CD4-positive, CD25-positive, alpha-beta regulatory T cell (primary cell): ENCODE measurements at places on chromosomes 13 and 19.

DNA sequence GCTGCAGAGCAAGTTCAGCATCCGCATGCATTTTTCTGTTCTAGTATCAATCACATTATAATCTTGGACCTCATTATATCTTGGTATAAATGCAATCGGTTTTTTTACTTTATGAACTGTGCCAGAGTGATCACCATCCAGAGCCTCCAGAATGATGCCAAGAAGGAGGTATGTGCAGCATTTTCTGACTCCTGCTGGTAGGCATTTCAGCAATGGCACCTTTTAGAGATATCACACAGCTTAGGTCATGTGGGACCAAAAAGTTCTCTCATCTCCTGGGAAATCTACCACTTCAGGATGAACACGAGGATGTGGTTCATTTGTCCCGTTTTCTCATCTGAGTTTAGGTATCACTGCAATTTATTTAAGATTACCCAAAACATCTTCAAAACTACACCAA, 220.4 kb downstream of the VWA8 start:
- DNase-seq = no peak

GRCh38 chr19:1257475-1258162, 9.2 kb downstream of the MIDN start:
- DNase-seq = no peak

GRCh38 chr19:2054763-2055162, 3.7 kb upstream of the MKNK2 start:
- no peak for DNase-seq

- no peak for DNase-seq
These were observed 2.8 kb downstream of the SWSAP1 start for GRCh38 chr19:11377237-11377636.

DNA sequence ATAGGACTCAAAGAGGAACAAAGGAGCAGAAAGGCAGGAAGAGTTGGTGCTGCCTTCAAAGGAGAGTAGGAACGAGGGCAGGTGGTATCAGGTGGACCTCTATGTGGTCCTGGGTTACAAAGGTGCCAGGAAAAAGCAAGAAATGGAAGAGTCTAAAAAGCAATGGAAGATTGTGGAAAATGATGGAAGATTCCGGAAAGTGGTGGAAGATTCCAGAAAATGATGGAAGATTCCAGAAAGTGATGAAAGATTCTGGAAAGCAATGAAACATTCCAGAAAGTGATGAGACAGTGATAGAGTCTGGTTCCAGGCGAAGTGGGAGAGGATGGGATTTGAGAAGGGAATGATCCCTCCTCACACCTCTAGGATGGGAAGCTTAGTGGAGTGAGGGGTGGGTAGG, 55.3 kb downstream of the ZNF557 start:
- DNase-seq = no peak

DNA sequence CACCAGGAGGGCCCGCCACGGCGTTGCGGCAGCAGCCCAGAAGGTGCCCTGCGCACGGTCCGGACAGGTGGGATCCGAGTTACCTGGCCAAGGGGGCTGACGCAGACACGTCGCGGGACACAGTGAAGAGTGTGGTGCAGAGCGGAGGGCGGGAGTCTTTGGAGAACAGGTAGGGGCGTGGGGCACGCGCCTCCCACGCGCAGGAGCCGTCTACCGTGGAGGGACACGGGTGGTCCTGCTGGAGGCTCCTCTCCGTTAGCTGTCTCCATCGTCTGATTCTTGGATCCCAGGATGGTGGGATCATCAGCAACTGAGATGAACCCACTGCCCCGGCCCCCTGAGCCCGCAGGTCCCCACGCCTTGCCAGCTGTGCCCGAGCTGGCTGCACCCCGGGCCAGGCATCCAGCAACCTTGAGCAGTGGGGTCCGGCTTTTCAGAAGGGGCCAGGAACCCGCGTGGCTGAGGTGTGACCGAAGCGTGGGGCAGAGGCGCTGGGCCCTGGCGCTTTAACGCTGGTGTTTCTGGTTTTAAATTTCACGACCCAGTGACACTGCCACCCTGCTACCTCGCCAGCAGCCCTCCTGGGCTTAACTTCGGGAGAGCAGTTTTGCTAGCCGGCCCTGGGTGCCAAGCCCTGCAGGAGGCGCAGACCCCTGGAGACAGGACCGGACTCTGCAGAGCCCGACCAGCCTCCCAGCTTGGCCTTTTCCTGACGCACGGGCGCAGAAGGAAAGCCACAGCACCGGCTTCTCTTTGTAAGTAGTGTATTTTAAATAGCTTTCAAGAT, 7.3 kb downstream of the FGF22 start:
- no peak for DNase-seq

DNA sequence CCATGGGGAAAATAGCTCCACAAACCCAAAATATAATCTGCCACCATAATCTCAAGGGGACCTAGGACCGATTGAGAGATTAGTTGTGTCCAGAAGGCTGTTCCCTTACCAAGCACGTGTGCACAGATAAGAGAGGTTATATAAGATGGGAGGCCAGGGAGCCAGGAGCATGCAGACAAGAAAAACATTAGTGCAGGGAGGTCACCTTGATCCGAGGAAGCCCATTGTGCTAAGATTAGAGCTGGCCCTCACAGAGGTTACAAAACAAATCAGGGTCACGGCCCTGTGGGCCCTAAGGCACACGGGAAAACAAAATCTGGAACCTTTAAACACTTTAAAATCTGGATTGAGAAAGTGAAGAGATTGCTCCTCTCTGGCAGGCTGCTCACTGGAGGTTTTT, 37.7 kb downstream of the RGCC start:
- no peak for DNase-seq

GRCh38 chr13:83449668-83450395, 432.4 kb downstream of the SLITRK1 start:
- DNase-seq = no peak

GRCh38 chr13:95049772-95050171, 251.5 kb downstream of the ABCC4 start:
- DNase-seq = no peak

DNA sequence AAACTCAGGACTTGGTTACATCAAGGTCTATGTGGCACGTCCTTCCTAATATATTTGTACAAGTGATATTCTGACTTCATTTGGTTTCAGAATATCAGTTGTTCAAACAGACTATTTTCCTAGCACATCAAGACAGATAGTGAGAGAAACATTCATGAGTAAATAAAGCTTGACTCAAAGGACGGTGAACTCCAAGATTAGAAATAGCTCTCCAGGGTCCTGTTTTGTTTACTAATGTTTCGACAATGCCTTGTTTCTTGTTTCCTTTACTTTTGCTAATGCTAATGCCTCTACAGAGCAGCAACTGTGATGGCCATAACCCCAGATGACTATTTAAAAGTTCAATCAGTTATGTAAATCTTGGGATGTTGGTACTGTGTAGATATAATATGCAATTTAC, 313.9 kb downstream of the KLF12 start:
- no peak for DNase-seq

- no peak for DNase-seq
These were observed 18.5 kb downstream of the ZNF101 start for GRCh38 chr19:19687090-19687489.

- no peak for DNase-seq
These were observed 3.8 kb downstream of the ERFL start for GRCh38 chr19:41924151-41925145.

DNA sequence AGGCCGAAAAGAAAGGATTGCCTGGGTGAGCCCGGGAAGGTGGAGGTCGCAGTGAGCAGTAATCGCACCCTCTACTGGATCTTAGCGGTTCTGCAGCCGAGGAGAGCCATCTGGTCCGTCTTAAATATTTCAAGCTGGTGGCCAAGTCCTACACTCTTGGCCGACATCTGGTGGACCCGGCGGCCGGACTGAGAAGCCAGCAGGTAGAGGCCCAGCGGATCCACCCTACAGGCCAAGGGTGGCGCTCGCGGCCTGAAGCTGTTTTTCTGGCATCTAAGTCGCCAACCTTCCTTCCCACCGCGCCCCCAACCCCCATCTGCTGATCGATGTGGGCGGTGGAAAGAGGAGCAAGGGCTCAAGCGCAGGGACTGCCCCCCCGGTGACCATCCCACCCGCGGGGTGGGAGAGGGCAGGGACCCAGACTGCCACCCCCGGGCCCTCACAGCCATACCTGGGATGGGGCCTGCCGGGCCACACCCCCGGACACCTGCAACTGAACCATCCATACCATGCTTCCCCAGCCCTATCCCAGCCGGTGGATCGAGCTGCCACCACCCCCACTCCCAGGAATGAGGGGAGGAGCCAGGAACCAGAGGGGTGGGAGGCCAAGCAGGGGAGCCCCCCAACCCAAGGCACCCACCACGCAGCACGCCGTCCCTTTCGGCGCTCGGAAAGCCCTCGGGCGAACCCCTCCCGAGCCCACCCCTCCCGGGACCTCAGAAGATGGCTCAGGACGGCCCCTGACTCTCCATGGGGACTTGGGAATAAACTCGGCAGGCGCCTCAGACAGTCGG, 46.3 kb upstream of the ZNF730 start:
- DNase-seq = peak; percentile 2

DNA sequence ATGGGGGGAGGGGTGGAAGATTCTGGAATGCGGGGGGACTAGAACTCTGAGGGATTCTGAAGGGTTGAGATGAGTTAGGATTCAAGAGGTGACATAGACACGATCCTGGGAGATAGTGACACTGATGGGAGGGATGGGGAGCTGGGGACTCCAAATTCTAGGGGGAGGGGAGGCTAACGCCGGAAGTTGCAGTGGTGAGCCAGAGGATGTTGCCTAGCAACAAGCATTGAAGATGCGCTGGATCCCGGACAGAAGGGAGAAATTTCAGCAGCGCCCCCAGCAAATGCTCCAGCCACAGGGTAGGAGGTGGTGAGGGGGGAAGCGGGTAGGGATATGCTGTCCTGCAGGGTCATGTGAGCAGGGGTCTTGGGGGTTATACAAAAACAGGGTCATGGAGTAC, 6.9 kb upstream of the LTBP4 start:
- DNase-seq = no peak
